ENCODE measurements at places on chromosomes 6 and 20.

GRCh38 chr6:88105741-88106340 lies 58.2 kb downstream of the SPACA1 start:
- DNase-seq, result no peak

GRCh38 chr6:89145091-89145955 lies 532 bp upstream of the PM20D2 start:
- peak; percentile 30 for DNase-seq

GRCh38 chr20:18377896-18378481 lies 88.8 kb downstream of the DZANK1 start:
- DNase-seq, result no peak

DNA sequence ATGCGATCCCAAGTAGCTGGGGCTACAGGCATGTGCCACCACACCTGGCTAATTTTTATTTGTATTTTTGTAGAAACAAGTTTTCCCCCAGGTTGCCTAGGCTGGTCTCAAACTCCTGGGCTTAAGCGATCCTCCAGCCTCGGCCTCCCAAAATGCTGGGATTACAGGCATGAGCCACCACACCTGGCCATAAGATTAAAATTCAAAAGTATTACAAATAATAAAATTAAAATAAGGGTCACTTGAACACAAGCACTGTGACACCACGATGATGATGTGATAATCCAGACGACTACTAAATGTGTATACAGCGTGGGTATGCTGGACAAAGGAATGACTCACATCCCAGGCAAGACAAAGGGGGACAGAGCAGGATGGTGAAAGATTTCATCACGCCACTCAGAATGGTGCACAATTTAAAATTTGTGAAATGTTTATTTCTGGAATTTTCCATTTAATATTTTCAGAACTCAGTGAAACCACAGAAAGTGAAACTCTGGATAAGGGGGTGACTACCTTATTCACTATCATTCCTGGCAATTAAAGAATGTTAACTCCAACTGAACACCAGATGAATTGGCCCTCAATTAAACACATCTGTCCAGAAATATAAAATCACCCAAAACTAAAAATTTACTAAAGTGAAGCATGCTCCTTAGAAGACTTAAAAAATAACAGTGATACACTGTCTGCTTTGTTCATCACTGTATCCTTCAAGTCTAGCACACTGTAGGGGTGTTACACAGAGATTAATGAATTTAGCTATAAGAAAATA lies 13.1 kb downstream of the B4GALT5 start:
- DNase-seq, result no peak

- no peak for DNase-seq
Observed at GRCh38 chr6:163922562-163922961, 508.0 kb downstream of the QKI start.

DNA sequence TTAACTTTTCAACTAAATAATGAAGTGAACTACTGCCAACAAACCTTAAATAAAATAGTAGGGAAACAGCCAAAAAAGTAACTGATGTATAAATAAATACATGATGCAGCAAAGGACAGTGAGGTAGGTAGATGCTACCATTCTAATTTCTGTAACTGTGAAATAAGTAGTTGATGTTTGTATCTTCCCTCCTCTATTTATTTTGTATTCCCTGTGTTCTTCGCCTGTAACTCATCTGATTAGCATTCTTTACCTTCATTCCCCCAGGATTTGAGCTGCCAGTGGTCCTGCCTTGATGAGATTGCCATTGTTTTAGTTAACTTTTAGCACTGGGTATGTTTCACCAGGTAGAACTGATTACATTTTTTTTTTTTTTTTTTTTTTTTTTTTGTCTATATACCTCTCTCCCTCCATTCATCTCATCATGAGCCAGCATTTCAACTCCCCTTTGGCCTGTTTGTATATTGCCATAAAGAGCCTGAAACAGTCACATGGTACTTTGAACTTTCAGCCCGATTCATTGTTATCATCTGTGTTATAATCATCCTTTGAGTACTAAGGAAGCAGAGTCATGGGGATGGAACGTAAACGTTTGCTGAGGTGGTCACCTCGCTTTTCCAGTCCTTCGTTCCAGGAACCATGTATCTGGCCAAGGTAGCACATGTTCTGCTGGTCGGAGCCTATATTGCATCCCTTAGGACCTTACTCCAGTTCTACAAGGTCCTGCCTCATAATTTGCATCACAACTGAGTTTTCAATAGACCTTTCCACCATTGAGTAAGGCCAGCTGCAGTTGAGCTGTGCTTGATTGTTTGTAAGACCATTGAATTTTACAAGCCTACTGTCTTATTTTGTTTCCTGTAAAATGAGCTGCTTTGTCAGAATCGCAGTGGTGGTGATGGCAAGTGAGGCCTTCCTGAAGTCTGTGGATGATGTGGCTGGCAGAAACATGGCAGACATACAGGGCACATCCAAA lies 107.6 kb downstream of the JAG1 start:
- DNase-seq, result no peak

DNA sequence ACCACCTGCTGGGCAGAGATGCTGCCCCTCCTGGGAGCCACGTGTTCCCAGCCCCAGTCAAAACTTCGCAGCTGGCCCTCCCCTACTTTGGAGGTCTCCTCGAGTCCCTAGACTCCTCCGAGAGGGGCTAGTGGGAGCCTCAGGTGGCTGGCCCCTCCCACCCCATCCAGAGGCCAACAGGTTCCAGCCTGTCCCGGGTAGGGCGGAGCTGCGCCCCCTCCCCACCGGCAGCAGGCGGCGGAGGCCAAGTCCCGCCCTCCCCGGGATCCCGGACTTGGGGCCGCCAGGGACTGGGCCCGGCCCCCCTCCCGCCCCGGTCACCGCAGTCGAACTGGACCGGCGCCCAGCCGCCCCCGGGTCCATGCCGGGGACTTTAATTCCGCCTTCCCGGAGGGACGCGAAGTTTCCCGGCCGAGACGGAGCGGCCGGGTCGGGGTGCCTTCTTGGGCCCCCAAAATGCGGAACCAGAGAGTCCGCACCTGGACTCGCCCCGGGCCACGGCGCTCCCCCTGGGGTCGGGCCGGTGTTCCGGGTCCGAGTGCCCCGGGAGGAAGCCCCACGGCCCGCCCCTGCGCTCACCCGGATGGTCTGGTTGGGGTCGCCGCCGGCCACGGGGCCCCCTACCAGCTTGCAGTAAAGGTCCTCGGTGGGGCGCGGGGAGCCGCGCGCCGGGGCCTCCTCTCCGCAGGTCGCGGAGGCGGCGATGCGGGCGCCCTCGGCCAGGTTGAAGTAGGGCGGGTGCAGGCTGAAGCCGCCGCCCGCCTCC lies 559 bp downstream of the LAMA5 start:
- DNase-seq, result peak; percentile 55

- DNase-seq, result no peak
Observed at GRCh38 chr6:40692337-40692736, 105.2 kb upstream of the LRFN2 start.

DNA sequence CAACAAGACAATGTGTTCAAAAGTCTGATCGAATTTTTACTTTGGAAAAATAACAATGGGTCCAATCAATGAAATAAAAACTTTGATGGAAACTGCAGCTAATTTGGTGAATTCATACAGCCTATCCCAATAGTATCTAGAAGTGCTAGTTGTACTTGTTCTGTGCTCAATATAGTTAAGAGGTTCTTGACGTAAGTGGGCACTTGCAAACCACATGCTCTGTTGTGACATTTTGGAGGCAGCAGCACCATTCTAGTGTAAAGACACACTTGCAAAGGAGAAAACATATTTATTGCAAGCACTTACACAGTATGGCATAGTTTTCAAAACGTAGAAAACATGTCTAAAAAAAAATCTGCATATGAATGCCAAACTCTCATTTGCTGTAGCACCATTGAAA lies 6.7 kb upstream of the KLHL31 start:
- DNase-seq, result no peak

DNA sequence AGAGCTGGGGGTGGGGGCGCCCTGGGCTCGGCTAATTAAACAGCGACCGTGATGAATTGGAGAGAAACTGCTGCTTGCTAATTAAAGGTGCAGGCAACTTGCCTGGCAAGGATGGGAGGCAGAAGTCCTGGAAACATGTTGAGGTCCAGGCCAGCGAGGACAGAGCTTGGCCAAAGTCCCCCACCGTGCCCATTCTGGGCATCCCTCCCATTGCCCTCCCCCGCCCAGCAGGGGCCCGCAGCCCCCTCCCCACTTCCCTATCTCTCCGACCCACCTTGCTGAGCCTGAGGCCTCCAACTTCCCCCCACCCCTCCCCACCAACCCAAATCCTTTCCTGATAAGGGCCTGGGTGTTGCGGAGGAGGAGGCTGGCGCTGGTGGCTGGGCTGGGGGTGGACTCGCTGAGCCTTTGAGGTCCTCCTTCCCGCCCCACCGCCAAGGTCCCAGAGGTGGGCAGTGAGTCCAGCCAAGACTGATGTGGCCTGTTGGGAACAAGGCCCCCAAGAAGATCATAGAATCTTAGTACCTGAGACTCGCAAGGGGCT lies 23.3 kb downstream of the C20orf203 start:
- DNase-seq, result no peak

GRCh38 chr6:64680446-64680845 lies 1026.6 kb downstream of the EYS start:
- DNase-seq, result no peak

DNA sequence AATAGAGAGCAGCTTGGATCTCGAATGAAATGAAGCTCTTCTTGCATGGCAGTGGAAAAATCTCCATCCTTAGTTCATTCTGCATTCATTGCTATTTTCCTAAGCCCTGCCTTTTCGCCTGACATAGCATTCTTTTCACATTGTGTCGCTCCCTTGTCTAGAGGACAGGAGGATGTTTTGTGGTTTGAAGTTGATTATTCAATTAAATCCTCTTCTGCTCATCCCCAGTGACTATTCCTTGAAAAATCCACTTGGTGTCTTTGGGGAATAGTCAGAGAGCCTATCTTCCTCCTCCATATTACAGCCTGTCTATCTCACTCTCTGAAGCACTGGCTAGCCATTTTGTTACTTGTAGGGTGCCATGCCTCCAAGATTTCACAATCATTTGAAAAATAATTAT lies 161.2 kb downstream of the KLHL32 start:
- DNase-seq, result no peak

DNA sequence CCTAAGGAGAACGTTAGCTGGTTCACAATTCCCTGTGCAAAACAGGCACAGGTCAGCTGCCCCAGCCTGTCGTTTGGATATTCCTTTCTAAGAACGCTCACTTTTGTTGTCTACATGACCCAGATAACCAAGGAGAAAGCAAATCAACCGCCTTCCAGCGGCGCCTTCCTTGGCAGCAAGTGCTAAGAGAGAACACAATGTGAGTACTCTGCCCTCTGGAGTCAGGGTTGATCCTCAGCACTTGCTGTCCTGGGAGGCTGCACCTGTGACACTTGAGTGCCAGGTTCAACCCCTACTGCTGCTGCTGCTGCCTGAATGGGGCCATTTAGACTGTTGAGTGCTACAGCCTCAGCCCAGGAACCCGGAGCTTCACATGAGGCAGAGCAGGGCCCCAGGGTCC lies 36.8 kb downstream of the OVOL2 start:
- no peak for DNase-seq

GRCh38 chr6:89302936-89303335 lies 12.2 kb downstream of the GABRR2 start:
- no peak for DNase-seq

- DNase-seq, result no peak
Observed at GRCh38 chr6:136171231-136171630, 78.9 kb downstream of the MTFR2 start.

DNA sequence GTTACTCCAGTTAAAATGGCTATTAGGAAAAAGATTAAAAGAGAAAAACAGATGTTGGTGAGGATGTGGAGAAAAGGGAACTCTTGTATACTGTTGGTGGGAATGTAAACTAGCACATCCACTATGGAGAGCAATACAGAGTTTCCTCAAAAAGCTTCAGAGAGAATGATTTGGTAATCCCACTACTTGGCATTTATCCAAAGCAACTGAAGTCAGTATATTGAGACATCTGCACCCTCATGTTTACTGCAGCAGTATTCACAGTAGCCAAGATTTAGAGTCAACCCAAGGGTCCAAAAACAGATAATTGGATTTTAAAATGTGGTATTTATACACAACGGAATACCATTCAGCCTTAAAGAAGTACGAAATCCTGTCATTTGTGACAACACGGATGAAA lies 469.5 kb downstream of the QKI start:
- DNase-seq, result no peak
